ENCODE measurements at places on chromosomes 4 and X. TPM values are rescaled to one million over a fixed set of nuclear protein-coding genes. Genes with fewer than 3 reads are reported as not detected.

- DNase-seq: no peak
These were observed 1.7 kb downstream of the PPP1R3F start for GRCh38 chrX:49271341-49271740.

DNA sequence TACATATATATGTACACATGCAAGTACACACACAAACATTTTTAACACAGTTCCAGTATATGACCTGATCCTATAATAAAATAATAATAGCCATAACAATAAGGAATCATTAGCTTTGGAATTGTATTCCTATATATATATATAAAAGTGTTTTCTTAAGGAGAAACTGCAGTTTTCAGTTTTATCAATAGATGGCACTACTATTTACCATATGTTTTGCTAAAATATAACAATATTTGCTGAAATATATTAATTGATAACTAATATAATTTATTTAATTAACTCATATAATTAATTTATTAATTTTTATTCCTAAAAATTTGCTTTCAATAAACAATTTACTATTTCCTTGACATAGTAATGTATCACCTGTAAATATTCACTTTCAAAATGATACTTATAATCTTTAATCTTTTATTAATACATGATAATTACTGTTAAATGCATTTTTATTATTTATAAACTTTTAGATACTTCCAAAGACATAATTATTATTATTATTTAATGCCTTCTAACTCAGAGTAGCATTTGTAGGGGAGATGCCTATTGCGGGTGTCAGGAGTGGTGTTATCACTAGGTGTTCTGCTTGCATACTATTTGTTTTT, 599.5 kb downstream of the FSTL5 start:
- DNase-seq: no peak

Gene MUC7
- not detected for total RNA-seq

- DNase-seq: no peak
These were observed 166.5 kb downstream of the SCFD2 start for GRCh38 chr4:53199356-53199755.

DNA sequence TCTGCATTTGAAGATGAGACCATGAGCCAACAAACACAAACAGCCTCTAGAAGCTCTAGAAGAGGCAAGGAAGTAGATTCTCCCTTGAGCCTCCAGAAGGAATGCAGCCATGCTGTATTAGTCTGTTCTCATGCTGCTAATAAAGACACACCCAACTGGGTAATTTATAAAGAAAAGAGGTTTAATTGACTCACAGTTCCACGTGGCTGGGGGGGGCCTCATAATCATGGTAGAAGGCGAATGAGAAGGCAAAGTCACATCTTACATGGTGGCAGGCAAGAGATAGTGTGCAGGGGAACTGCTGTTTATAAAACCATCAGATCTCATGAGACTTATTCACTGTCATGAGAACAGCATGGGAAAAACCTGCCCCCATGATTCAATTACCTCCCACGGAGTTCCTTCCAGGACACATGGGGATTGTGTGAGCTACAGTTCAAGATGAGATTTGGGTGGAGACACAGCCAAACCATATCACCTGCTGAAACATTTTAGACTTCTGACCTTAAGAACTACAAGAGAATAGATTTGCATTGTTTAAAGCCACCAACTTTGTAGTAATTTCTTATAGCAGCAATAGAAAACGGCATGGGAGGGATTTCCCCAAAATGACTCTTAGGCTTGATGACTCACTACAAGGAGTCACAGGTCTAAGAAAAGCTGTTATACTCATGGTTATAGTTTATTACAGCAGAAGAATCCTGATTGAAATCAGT, 284.4 kb upstream of the SFRP2 start:
- no peak for DNase-seq

DNA sequence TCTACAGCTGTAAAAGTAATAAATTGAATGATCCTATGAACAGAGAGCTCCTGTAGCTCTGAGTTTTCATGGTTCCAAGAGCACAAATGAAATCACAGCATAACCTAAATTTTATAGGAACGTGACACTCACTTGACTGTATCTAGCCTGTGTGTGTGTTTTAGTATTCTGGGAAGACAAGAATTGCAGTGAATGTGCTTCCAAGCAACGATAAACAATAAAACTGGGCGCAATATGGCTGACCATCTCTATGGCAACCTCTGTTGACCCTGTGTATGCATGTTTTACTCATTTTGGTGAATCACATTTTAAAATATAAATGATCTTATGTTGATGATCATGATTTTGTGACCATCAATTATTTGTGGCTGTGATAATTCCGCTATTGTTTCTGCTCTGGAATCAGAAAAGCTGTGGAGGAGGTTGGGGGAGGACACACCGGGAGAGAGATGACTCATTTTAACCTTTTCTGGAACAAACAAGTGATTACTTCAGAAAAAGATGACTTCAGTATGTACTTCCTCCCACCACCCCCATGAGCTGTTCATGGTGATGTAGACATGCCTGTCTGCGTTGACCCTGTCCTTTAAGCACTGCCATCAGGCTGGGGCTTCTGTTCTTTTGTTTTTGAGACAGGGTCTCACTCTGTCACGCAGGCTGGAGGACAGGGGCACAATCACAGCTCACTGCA, 31.8 kb downstream of the USP11 start:
- no peak for DNase-seq

DNA sequence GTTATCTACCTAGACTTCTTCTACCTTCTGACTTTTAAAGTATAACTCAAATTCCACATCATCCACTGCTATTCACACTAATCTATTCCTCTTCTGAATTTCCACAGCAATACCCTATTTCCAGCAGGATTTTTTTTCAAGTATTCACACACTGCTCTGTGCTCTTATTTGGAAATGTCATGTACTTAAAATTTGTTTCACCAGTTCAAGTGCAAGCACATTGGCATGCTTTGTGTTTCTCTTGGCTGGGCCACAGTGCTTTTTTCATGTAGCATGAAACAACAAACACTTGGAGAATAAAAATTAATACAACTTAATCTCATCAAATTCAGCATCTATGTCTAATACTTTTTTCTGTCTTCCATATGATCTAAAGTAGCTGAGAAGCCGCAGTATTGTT, 161.8 kb upstream of the PCDH18 start:
- DNase-seq: no peak

- no peak for DNase-seq
These were observed 14.4 kb downstream of the PPEF1 start for GRCh38 chrX:18721683-18722499.

GRCh38 chr4:110970642-110971041, 347.8 kb upstream of the PITX2 start:
- DNase-seq: no peak

DNA sequence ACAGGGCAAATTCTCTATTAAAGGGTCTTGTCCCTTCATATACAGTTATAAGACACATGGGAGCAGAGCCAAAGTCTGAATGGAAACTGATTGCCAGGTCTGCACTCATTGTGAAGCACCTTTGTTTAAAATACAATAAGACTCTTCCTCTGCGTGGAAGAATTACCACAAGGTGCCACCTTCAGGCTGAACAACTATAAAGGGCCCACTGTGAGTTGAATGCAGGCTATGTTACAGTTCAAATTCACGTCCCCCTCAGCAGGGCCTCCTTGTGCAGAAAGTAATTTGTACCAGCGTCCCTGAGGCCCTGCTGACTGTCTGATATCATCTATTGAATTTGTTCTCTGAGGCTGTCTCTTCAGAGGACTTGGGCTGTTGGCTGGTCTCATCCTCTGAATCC, 225.8 kb upstream of the TEX13C start:
- no peak for DNase-seq

DNA sequence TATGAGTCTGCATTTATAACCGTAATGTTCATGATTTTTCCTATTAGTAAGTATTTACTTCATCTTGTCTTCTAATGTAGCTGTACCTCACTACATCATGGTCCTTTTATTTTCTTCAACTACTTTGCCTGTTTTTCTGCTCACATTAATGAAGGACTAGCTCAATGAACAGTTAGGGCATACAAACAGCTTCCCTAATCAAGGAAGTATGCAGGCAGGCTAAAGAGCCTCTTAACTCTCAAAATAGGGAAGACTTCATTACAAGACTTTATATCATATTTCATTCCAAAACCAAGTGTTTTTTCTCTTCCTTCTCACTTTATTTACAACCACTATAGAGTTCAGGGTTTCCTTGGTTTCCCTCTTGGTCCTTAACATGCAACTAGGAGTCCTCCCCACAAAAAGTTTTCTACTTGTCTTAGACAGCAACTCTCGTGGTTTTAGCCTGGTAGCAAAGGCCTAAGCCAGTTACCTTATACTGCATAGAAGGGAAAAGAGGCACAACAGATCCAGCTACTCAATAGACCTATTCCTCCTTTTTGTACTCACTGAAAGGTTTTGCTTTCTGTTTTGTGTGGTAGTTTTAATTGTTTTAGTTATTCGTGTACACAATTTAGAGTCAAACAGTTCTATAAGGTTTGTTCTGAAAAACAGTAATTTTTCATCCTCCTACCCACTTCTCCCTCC, 40.8 kb downstream of the SMIM14 start:
- no peak for DNase-seq

- no peak for DNase-seq
These were observed 43.7 kb downstream of the MAGEB16 start for GRCh38 chrX:35841872-35842271.

Gene CD38
- 0.15 TPM for total RNA-seq

GRCh38 chr4:176333076-176333475, 13.3 kb downstream of the SPCS3 start:
- no peak for DNase-seq

DNA sequence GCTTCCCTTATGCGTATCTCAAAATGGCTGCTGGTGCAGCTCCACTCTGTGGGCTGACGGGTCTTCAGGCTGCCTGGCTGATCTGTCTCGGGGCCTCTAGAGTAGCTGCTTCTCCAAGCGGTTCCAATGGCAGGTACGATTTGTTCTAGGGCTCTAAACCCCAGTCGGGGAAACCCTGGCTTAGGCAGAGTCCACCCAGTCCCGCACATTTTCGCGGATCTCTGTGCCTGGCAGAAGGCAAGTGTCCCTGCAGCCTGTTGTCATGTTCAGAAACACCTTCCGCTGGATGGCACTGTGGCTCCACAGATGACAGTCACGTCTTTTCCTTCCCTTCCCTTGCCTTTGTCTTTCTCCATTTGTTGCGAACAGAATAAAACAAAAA, 54.4 kb downstream of the NBDY start:
- no peak for DNase-seq

Gene CXCL3
- 0.23 TPM for total RNA-seq

Gene ZNF157
- total RNA-seq: not detected

Gene PABPC1L2B
- not detected for total RNA-seq

GRCh38 chrX:14039344-14039743, 9.7 kb upstream of the GEMIN8 start:
- DNase-seq: no peak

GRCh38 chr4:169110633-169111032, 100.6 kb upstream of the CBR4 start:
- DNase-seq: no peak

- DNase-seq: no peak
These were observed 2.0 kb downstream of the DOK7 start for GRCh38 chr4:3464911-3465697.

Gene INPP4B
- 4.5 TPM for total RNA-seq

- no peak for DNase-seq
These were observed 530.7 kb downstream of the CWH43 start for GRCh38 chr4:49516796-49517195.

DNA sequence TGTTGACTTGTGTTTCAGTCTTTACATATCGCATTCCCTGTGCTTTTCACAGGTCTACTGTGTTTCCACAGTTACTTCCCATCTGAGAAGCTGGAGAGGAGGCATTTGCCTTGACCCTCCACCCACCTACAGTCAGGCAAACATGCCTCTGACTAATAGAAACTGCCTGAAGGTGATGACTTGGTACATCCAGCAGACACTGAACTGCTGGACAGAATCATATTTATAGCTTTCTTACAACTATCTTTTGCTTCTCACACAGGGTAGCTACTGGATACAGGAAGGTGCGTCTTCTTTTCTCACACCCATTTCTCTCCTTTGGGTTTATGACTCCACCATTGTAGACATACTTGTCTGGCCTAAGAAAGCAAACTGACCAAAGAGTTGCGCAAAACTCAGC, 58.0 kb downstream of the VGLL1 start:
- no peak for DNase-seq

DNA sequence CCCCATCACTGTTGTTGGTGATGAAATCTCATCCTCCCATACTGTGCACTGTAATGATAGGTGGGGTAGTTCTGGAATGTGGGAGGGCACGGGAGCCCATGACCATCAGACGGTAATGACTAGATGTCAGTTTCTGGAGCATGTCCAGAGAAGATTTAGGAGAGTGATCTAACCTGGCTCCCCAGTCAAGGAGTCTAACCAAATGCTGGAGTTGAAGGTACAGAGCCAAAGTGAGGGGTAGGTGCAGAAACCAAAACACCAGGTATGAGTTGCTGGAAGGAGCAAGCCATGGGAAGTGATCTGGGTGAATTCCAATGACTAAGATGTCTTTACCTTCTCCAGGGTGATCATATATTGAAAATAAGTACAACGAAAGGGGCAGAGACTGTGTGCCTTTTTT, 296.9 kb downstream of the INPP4B start:
- no peak for DNase-seq

Gene FAT1
- 288 TPM for total RNA-seq

Gene ANXA3
- total RNA-seq: 1.5 TPM

Data from Panc1 (cell line).